Glutamatergic neuron (in vitro differentiated cells): ENCODE measurements at places on chromosomes 6 and 20. TPM values are rescaled to one million over a fixed set of nuclear protein-coding genes. Genes with fewer than 3 reads are reported as not detected.

GRCh38 chr6:122484760-122485159, 13.2 kb upstream of the SERINC1 start:
- DNase-seq = no peak

- DNase-seq = no peak
Measured at GRCh38 chr6:20674664-20675063, 140.4 kb downstream of the CDKAL1 start.

DNA sequence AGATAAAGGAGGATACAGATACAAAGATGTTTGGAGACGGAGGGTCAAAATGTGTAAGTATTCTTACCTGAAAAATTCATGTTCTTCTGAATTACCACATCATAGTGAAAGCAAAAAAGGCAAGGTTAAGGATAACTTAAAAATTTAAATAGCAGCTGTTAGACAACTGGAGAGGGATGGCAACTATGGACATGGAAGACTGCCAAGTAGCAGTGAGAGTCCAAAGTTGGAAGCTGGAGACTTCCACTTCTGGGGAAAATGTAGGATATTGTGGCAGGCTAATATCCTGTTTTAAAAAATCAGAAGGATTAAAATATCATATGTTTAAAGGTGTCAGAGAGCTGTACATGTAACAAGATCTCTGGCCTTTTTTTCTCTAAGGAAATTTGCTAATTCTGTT, 29.8 kb downstream of the SYCP2 start:
- DNase-seq = no peak

- no peak for DNase-seq
Measured at GRCh38 chr6:117463762-117464665, 18.5 kb upstream of the DCBLD1 start.

DNA sequence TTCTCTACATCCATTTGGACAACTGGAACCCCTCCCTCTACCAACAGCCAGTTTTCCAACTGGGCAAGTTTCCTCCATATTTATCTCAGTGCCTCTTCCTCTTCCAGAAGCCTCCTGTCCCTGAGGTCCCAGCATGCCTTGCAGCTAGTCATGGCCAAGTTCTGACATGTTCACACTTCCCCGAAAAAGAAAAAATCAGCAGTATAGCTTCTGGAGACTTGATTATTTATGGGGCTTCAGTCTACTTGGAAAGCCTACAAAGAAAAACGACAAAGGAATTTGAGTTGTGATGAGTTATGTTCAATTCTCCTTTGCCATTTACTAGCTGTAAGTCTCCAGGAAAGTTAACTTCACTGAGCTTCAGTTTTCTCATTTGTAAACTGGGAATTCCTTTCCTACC, 406.5 kb downstream of the MAFB start:
- DNase-seq = no peak

- DNase-seq = no peak
Measured at GRCh38 chr6:722608-723007, 29.7 kb upstream of the EXOC2 start.

GRCh38 chr20:63056236-63057170, 49.7 kb upstream of the BHLHE23 start:
- DNase-seq = peak; percentile 88

- no peak for DNase-seq
Measured at GRCh38 chr6:148997865-148998264, 251.0 kb downstream of the UST start.

DNA sequence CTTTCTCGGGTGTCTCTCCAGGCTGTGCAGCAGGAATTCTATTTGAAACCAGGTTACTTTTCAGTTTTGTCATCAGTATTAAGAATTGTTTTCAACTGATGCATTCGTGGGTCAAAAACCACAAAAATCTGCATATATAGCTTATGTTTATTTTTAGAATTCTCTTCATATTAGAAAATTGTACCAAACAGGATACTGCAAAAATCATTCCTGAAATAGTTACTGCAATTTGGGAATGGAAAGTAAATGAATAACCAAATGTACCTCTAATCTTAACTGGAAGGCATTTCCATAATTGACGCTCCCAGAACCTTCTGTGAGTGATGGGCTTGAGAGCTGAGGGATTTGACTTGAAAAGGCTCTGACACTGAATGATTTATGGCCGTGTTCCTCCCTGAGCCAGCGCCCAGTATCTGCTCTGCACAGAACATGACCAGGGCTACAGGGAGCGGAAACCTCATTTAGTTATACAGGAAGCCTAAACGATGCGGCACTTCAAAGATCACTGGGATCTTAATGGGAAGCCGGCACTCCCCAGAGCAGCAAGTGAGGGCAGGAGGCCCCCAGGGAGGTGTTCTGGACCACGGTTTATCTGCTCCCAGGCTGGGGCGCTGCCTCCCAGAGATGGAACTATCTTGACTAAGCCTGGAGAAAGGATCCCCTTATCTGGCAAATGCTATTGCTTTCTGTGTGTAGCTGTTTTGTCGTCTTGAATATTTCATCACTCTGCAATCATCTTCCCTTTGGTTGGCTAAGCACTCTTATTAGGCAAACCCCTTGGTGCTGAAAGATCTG, 446.0 kb downstream of the QKI start:
- peak; percentile 51 for DNase-seq

- DNase-seq = no peak
Measured at GRCh38 chr20:36957875-36958667, 6.6 kb upstream of the SAMHD1 start.

The KCNQ5 gene
- 1.5 TPM for total RNA-seq

The HDGFL1 gene
- total RNA-seq = not detected

The PABPC1L gene
- total RNA-seq = 27.7 TPM

The PRSS35 gene
- 26.6 TPM for total RNA-seq
